ENCODE measurements at places on chromosomes 3 and 15.
A peak's percentile ranks its signal among the peaks of the same experiment; 100 is the strongest.

- DNase-seq, result no peak
Measured at GRCh38 chr3:109656225-109656624, 318.9 kb upstream of the DPPA4 start.

DNA sequence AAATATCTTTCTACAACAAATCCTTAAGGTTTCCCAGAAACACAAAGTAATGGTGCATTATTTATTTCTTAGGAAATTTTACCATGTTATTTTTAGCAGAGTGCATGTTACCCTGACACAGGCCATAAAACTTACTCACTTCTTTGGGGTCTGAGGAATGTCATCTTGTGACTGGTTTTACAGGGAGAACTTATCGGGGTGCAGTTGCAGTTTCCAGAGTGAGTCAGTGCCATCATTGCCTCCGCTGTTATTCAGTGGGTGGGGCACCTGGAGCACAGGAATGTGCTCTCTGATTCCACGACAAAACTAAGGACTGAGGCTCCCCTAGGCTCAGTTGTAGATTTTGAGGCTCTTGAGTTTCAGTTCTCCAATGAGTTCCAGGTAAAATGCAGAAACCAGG is 11.1 kb upstream of the GREM1 start:
- DNase-seq, result peak; percentile 91

- peak; percentile 97 for DNase-seq
Measured at GRCh38 chr3:177835917-177836316, 638.6 kb upstream of the TBL1XR1 start.

GRCh38 chr3:127775398-127776109 is 46.8 kb downstream of the MGLL start:
- DNase-seq, result peak; percentile 78

DNA sequence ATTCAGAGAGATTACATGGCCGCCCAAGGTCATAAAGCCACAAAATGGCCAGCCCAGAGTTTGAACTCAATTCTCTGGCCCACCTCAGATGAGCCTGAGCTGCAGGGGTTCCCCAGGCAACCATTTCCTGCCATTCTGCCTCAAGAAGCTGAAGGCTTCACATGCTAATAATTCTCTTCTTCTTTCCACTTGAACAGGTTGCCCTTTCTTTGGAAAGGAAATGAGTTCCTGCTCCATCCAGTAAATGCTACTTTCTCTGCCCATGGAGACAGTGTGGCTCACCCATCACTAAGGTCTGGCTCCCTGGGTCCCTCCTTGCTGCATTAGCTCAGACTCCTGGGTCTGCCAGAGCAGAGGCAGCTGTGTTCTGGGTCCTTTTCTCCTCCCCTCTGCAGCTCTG is 48.2 kb downstream of the TRIM42 start:
- no peak for DNase-seq

GRCh38 chr15:64152507-64153387 is 1.2 kb downstream of the SNX22 start:
- DNase-seq, result no peak

DNA sequence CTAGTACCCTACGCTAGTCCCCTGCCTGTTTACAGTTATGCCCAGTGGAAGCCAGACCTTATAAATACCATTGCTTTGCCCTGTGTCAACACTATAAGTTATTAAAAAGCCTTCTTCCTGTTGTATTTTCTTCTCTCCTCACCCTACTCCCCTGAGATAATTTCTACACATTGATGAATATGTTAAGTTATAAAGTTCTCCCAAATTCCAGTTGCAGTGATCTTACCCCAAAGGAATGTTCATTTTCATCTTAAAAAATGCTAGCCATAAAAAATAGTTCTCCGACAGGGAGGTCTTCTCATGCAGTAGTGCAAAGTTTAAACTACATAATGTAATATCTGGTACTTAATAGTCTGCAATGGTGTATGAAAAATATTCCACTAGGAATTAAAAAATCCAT is 58.6 kb downstream of the MAP2K5 start:
- peak; percentile 59 for DNase-seq

GRCh38 chr15:68347392-68347791 is 69.8 kb downstream of the FEM1B start:
- peak; percentile 80 for DNase-seq

GRCh38 chr15:47293466-47294162 is 423.7 kb upstream of the SEMA6D start:
- peak; percentile 95 for DNase-seq

- no peak for DNase-seq
Measured at GRCh38 chr3:5258526-5258925, 71.0 kb downstream of the EDEM1 start.

DNA sequence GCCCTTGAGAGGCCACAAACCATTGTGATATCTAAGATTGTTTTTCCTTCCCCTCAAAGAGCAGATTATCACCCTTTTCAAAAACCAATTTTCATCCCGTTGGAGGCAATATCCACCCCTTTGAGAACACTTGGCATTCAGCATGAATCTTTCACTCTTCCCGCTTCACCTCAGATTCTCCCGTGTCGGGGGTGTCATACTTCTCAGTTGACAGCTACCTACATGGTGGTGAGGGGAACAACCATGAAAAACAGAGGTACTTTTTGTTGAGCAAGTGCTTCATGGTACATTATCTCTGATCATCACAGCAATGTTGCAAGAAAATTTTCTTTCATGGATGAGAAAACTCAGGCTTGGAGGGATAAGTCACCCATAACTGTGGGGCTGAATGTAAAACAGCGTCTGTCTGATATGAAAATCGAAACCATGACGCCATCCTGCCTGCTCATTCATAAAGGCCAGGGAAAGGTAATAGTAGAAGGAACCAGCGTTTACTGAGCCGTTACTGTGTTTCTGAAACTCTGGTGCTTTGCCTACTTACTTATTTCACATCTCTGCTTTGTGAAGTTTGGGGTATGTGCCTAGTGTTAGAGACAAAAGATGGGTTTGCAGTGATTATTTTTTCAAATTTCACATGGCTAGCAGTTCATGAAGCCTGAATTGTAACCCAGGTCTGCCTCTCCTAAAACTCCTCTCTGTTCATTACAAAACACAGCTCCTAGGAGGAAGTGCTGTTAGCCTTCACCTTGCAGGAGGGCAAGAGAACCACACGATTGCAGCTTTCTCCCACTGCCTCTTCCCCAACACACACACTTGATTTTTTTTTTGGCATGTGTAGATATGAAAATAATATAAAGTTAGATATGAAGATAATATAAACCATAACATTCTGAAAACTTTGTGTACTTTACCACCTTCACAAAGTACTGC is 35.4 kb downstream of the SV2B start:
- no peak for DNase-seq

DNA sequence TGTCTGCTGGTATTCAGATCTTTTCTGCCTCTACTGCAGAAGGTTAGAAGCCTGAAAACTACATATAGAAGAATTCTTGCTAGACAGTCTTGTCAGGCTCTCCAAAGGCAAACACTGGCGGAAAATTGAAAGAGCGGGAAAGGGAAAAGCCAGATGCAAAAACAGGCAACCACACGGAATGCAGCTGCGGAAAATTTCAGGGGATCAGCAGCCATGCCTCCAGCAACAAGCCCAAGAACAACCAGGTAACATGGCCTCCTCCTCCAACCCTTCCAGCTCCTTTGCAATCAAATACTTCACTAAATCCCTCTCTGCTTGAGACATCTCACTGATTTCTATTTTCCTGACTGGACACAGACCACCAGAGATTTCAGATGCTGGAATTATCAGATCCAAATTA is 9.6 kb downstream of the UBP1 start:
- no peak for DNase-seq

GRCh38 chr3:177284383-177284881 is 87.2 kb upstream of the TBL1XR1 start:
- DNase-seq, result peak; percentile 48

- DNase-seq, result no peak
Measured at GRCh38 chr3:9806688-9807589, 3.1 kb upstream of the TTLL3 start.

DNA sequence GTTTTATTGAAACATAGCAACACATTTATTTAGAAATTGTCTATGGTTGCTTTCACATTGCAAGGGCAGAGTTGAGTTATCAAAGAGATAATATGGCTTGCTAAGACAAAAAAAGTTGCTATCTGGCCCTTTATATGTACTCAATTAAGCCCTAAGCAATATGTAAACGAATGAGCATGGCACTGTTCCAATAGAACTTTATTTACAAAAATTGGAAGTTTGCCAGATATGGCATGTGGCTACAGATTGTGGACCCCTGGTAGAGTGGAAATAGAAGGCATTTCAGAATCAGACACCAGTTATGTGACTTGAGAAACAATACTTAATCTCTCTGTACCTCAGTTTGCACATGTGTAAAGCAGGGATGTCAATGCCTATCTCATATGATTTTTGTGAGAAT is 515.6 kb upstream of the SGO1 start:
- no peak for DNase-seq

DNA sequence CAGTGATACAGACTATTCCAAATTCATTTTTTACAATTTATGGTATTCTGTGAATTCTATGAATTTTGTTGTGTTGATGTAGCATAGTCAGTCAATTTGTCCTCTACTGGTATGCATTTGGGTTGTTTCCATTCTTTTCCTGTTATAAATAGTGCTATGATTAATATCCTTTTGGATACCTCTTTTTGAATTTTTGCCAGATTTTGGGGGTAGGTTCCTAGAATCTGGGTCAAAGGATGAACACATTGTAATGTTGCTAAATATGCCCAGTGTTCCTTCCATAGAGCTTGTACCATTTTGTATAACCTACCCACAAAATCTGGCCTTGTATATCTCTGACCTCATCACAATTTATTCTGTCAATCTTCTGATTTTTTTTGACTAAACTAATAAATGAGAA is 44.4 kb upstream of the C3orf38 start:
- peak; percentile 55 for DNase-seq

- DNase-seq, result peak; percentile 52
Measured at GRCh38 chr3:124627501-124627908, 102.7 kb upstream of the UMPS start.

DNA sequence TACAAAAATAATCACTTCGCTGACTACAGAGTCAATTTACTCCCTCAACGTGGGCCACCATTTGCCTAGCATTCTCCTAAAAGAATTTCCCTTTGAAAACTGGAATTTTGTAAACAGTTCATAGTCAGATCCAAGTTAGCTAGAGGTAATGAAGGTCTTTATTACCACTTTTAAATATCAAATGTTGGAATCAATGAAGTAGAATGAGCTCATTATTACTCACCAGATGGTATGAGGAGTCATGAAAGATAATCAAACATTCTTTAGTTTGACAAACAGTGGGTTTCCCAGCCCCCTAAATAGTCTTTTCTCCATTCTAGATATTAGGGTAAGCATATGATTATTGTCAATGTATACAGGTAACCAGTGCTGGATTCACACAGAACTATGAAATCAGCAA is 455.7 kb upstream of the THBS1 start:
- peak; percentile 78 for DNase-seq

- DNase-seq, result no peak
Measured at GRCh38 chr3:196821806-196822355, 45.8 kb upstream of the SENP5 start.

GRCh38 chr3:49410846-49411534 is 786 bp downstream of the RHOA start:
- DNase-seq, result no peak

GRCh38 chr3:61055447-61055846 is 195.8 kb downstream of the FHIT start:
- no peak for DNase-seq

DNA sequence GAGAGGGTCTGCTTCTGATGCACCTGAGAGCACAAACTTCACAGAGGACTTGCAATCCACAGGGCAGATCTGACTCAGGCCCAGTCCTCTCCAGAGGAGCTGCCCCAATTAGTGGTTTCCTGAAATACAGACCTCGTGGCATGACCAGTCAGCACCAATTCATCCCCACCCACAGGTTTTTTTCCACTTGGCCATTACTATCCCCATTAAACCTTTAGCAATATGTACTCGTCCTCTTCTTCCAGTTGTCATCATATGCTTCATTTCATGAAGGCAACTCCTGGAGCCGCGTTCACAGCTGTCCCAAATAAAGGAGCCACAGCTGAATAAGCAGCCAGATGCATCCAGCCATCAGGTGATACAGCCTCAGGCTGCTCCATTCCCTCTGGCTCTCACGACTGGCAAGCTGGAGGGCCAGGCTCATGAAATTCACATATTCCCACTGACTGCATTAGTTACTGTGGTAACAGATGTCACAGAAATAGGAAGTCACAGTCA is 163.1 kb downstream of the FMN1 start:
- peak; percentile 67 for DNase-seq

GRCh38 chr15:67059127-67059553 is 6.3 kb upstream of the SMAD3 start:
- DNase-seq, result no peak

DNA sequence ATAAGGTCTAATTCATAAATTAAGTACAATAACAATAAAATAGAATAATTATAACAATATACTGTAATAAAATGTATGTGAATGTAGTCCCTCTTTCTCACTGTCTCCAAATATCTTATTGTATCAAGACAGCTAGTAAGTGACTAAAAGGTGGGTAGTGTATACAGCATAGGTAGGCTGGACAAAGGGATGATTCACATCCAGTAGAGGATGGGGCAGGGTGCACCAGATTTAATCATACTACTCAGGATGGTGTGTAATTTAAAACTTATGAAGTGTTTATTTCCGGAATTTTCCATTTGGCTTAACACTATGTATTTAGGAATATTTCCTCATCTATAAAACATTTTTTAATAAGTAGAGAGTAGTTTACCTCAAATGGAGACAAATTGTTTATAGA is 876.1 kb upstream of the CADM2 start:
- DNase-seq, result no peak

DNA sequence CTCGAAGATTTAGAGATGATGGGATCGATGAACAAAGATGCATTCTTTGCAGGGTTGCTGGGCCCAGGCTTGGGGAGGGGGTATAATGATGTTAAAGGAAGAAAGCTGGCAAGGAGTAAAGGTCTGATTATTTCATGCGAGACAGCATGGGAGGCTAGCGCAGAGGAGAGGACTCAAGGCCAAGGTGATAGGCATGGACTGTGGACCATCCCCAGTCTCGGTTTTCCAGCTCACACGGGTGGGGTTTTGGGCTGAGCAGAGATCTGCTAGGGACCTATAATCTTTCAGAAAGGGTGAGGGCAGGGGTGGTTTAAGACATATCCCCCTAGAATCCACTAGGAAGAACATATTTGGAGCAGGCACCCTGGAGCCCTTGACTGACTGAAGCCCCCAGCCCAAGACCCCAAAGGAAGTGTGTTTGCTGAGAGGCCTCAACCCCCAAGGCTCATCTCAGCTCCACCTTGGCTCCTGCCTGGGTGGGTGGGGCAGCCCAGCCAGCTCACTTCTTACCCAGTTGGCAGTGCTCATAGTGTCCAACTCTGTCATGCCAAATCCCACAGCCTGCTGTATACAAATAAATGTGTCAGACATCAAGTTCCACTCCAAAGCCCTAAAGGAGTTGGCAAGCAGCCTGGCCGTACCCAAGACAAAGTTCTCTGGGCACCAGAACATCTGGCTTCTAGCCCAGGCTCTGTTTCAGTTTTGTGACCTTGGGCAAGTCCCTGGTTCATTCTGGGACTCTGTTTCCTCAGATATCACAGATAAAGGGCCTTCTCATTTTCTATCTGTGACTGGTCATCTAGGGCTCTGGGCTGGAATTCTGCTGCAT is 17.9 kb downstream of the ACSBG1 start:
- DNase-seq, result no peak

Measured in fibroblast of skin of right biceps (primary cell).